NCI-H2107 (cell line): ENCODE measurements at places on chromosomes 1 and 21.

DNA sequence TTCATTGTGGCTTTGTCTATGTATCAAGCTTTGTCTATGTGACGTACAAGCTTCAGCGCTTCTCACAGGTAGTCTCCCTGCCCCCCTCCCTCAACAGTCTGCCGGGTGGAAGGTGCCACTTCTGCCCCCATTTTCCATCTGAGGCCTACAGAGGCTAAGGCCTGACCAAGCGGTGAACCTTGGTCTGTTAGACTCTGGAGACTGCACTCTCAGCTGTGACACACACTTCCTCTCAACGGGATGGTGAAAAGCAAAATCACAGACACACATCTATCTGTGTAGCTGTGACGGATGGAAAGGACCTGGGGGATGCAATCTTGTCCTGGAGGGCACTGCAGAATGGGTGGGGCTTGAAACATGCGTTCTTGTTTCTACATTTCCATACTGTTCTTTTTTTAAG is 152.9 kb upstream of the EDN2 start:
- DNase-seq: no peak

- no peak for DNase-seq
Observed at GRCh38 chr21:33840771-33841170, 74.8 kb downstream of the ATP5PO start.

DNA sequence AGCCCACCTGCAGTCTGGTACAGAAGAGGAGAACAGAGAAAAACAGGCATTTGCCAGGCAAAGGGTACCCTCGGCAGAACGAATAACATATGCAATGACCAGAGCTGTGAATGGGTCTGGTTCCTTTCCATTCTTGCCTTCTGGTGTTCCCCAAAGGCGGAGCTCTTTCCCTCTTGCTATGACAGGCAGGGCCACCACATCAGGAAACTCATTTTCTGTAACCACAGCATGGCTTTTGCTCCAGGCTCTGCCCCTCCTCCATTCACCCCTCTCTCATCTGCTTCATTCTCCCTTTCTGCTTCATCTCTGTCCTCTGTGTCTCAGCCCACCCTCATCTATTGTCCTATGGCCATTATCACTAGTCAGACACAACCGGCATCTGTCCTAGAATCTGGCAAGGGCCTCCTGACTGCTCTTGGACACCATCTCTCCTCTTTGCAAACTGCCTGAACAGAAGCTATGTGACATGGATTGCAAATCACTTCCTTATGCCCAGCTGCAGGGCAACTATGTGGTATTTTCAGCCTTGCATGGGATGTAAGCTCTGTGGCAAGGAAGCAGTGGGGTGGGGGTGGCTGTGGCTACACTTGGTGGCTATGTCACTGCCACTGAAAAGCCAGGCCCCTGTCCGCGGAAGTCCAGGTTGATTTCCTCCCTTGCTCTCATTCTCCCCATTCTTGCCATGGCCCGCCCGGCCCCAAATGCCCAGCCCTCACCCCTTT is 78.8 kb upstream of the ABCD3 start:
- no peak for DNase-seq

GRCh38 chr1:201266774-201267173 is 16.5 kb upstream of the PKP1 start:
- no peak for DNase-seq

DNA sequence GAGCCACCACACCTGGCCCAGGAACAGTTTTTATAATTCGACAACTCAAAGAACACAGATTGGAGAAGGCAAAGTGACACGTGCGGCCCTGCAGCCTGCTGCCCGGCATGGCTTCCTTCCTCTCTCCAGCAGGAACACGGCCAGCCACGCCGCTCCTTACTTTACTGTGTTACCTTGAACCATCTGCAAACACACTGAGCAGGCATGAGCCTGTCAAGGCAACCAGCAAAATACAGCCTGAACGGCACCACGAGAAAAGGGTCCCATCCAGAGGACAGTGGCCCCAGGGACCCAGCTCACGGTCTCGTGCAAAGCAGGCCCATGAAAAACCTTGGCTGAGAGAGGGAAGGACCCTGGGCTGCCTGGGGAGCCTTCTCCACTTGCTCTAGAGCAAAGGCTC is 38.8 kb downstream of the NPHP4 start:
- no peak for DNase-seq

DNA sequence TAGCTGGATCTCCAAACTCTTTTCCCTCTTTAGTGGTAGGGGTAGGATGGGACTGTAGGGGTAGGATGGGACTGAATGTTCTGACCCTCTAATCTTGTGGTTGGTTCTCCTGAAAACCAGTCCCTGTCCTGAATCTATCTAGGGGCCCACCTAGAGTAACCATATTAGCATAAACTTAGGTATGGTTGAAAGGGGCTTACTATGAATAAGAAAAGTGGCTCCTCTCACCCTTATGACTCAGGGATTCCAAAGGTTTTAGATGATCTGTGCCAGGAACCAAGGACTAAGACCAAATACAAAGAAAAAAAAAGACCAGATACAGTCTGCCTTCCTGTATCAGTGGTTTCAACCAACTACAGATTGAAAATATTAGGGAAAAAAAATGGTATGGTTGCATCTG is 28.9 kb downstream of the RNF2 start:
- no peak for DNase-seq

- DNase-seq: no peak
Observed at GRCh38 chr1:162538815-162539431, 22.6 kb upstream of the UAP1 start.

DNA sequence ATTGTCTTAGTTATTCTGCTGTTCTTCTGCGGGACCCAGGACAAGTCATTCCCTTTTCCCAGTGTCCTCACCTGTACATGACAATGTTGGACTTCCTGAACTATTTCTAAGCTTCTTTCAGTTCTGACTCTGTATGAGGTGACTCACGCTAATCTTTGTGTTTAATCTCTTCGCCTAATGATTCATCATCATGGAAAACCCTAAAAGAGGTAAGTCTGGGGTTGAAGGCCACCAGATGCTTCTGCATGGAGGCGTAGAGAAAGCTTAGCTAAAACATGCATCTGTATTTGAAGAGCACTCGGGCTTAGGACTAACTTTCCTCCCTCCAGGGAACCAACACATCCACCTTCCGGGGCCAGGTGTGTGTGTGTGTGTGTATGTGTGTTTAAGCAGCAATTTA is 7.4 kb downstream of the SPRR5 start:
- DNase-seq: no peak

- no peak for DNase-seq
Observed at GRCh38 chr1:54664364-54664763, 22.8 kb downstream of the MROH7 start.
